Vagina (tissue), 2 donors: ENCODE measurements at places on chromosomes 1 and 21.

DNA sequence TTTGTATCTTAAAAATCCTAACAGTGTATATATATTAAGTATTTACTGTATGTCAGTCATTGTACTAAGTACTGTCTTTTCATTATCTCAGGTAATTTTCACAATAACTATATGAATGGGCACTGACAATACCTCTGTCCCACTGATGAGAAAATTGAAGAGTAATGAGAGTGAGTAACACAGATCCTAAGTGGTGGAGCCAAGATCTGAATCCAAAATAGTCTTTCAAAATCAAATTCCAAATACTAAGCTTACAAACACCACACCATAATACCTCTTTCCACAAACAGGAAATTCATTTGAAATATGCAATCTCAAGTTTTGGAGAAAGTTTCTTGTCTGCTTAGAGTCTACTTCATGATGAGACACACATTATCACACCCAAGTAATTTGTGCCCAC, 105.9 kb upstream of the EDEM3 start:
- DNase-seq = no peak

GRCh38 chr1:91026320-91026719, 4.5 kb upstream of the ZNF644 start:
- no peak for DNase-seq

- no peak for DNase-seq
Measured at GRCh38 chr1:206006946-206007345, 3.8 kb upstream of the RAB7B start.

GRCh38 chr1:204623894-204624361, 61.6 kb downstream of the LRRN2 start:
- no peak for DNase-seq

DNA sequence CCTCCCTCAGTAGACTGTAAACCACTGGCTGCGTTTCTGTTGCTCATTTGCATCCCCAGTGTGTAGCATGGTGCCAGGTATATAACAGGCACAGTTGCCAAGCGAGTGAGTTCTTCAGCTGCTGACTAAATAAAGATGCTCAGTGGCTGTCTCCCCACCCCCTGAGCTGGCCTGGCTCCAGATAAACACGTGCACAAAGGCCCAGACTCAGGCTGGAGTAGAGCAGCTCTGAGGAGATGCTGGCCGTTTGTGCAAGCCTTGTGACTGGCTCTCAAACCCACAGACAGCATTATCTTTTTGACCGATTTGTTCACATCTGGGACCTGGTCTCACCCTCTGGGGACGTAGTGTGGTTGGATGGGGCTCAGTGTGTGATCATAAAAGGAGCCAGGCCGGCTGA, 7.1 kb downstream of the CHRNB2 start:
- no peak for DNase-seq

DNA sequence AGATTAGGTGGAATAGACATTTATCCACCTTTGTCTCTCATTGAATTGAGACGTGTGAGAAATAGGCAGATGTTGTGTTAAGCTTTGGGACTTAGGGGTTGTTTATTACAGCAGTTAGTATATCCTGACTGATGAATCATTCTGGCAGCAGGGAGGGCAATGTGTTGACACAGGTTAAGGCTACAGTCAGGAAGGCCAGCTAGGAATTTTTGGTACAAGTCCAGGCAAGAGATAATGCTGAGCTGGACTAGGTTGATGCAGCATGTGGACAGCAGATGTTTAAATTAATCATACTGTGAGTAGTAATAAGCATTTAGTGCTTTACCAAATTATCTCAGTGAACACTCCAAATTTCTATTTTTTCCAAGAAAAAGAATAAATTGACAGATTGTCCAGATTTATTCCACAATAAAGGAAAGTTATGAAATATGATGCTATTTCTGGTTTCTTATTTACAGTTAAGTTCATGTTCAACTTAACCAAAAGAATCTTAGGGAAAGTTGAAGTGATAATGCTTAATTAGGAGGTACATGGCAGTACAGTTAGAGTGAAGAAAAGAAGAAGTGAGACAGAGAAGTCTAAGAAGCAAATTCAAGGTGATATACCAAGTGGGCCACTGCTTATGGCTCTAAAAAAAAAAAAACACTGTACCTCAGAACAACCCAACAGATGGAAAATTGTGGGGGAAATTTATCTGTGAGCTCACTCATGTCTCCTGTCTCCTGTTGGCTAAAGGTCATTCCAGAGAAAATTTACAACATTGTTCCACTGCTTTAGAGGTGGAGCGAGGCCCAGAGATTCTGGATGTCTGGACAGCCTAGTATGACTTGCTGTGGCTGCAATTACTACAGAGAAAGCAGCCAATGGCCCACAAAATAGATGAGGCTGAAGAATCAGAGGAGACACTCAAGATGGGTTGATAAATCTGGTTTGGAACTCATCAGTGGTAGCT, 102.7 kb upstream of the C21orf91 start:
- DNase-seq = no peak

DNA sequence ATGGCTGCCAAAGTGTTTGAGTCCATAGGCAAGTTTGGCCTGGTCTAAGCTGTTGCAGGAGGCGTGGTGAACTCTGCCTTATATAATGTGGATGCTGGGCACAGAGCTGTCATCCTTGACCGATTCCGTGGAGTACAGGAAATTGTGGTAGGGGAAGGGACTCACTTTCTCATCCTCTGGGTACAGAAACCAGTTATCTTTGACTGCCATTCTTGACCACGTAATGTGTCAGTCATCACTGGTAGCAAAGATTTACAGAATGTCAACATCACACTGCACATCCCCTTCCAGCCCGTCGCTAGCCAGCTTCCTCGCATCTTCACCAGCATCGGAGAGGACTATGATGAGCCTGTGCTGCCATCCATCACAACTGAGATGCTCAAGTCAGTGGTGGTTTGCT, 215.8 kb upstream of the JUN start:
- DNase-seq = peak; percentile 27

DNA sequence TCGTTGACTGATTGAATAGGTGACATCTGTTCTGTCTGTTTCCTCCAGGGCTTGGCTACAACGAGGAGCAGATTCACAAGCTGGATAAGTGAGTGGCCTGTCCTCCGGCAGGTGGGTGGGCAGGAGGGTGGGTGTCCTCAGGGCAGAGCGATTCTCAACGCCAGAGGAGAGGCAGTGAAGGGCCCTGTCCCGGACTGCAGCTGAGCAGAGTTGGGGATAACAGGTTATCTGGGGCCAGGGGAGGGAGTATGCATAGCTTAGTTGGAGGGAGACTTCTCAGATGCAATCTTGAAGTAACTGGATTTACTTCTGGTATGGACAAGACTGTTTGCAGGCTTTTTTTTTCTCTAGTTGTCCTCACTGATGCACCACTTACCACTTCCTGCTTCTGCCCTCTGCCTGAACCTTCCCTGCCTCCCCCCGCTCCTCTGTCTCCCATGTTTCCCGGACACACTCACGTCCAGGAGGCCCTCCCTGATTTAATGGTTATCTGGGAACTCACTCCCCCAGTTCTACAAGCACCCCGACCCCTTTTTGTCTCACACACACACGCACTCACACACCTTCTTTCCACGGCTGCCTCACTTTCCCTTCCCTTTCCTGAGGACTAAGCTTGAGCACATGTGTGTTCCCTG, 16.4 kb upstream of the RASSF5 start:
- no peak for DNase-seq

DNA sequence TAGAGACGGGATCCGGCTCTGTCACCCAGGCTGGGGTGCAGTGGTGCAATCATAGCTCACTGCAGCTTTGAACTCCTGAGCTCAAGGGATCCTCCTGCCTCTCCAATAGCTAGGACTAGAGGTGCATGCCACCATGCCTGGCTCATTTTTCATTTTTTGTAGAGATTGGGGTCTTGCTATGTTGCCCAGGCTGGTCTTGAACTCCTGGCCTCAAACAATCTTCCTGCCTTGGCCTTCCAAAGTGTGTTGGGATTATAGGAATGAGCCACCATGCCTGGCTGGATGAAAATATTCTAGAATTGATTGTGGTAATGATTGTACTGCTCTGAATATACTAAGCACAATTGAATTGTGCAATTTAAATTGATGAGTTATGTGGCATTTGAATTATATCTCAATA, 21.9 kb downstream of the ZMYM4 start:
- DNase-seq = no peak

- no peak for DNase-seq
Measured at GRCh38 chr21:33811167-33812010, 104.2 kb downstream of the ATP5PO start.

GRCh38 chr1:21216835-21217811, 40.4 kb upstream of the EIF4G3 start:
- no peak for DNase-seq
